Activated T-helper 1 cell treated with anti-CD3 and anti-CD28 coated beads, Interleukin-2, amount 50 U/mL, for 16 hours (primary cell): ENCODE measurements at places on chromosomes 5 and 9.

GRCh38 chr9:130731355-130731754 is 37.8 kb downstream of the EXOSC2 start:
- no peak for DNase-seq

GRCh38 chr5:176185133-176185733 is 53.0 kb upstream of the SIMC1 start:
- no peak for DNase-seq

GRCh38 chr5:174359071-174359470 is 313.6 kb downstream of the NSG2 start:
- no peak for DNase-seq

GRCh38 chr5:156186760-156187159 is 140.2 kb upstream of the SGCD start:
- no peak for DNase-seq

GRCh38 chr5:3006526-3006925 is 255.0 kb upstream of the IRX2 start:
- DNase-seq = no peak

GRCh38 chr9:2934241-2934650 is 90.4 kb upstream of the PUM3 start:
- DNase-seq = no peak

GRCh38 chr5:68426586-68426985 is 211.0 kb downstream of the PIK3R1 start:
- no peak for DNase-seq

DNA sequence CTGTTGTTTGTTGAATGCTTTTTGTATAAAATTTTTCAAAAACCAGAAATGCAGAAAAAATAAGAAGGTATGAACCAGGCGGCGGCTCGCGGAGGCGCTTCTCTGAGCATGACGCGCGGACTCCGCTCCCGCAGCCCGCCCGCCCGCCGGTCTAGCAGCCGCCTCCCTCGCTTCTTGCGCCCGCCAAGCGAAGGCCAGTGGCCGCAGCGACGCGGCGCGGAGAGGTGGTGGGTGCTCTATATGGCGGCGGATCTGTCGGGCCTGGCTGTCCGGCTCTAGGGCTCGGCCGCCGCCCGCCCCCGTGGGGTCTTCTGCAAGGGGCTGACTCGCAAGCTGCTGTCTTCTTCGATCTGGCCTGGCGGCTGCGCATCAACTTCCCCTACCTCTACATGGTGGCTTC is 93.8 kb downstream of the ANKRD18A start:
- DNase-seq = no peak

DNA sequence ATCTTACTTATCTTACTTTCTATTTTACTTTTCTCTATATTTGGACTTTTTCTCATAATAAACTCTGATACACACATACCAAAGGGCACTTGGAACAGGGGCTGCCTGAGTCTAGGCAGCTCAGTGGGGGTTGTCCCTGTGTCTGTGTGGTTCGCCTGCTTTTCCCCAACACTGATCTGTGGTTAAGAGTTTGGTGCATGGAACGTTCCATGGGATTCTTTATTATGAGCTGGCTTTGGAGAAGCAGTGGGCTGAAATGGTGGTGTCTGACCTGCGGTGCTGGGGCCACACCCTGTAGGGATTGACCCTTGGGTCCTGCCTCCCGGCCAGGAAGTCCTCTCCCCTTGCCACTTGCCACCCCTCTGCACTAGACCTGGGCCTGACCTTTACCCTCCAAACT is 47.4 kb downstream of the ANKRD33B start:
- no peak for DNase-seq

GRCh38 chr5:179188636-179189035 is 128.5 kb downstream of the ZNF354C start:
- no peak for DNase-seq

GRCh38 chr9:9504869-9505268 is 1107.9 kb downstream of the PTPRD start:
- no peak for DNase-seq

DNA sequence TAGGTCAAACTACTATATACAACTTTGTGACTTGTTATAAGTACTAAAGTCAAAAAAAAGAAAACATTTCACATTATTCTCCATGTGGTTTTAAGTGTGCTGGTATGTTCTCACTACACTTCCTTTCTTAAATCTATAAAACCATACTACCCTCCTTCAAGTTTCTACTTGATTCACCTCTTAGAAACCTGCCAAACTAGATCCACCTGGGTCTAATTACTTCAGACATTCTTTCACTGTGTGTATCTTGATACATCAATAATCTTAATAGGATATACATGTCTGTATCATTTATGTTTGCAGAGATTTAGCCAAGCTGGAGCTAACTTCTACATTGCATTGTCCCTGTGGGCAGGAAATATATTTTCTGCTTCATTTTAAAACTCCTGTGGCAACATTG is 1012.6 kb downstream of the EFNA5 start:
- no peak for DNase-seq

- DNase-seq = no peak
Observed at GRCh38 chr5:61229416-61229815, 67.1 kb upstream of the SMIM15 start.
